ENCODE measurements at places on chromosomes 7 and 10. TPM values are rescaled to one million over a fixed set of nuclear protein-coding genes. Genes with fewer than 3 reads are reported as not detected.

The AZGP1 gene
- total RNA-seq = 1.9 TPM

DNA sequence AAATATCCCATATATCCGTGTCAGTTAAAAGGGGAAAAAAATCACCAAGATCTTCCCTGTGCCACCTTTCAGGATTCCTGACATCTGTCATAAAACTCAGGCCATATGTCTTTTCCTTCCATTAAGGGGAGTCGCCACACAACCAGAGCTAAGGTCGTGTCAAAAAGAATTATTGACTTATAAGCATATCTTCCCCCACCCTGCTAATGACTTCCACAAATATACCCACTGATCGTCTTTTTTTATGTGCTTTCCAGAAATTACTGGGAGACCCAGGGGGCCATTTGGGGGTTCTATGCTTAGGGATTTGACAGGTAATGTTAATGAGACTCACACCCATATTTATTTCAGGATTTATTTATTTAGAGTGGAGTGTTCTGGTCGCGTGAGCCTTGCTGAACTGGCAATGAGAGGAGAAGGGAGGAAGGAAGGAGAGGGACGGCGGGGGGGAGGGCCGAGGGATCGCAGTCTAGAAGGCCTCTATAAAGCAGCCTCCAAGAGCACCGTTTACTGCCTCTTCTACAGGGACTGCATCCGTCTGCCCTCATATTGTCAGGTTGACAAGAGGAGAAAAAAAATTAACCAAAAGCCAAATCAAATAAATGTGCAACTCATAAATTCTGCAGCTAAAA, 135.7 kb upstream of the MGMT start:
- DNase-seq = no peak

- no peak for DNase-seq
Observed at GRCh38 chr10:86813101-86813500, 56.7 kb downstream of the BMPR1A start.

DNA sequence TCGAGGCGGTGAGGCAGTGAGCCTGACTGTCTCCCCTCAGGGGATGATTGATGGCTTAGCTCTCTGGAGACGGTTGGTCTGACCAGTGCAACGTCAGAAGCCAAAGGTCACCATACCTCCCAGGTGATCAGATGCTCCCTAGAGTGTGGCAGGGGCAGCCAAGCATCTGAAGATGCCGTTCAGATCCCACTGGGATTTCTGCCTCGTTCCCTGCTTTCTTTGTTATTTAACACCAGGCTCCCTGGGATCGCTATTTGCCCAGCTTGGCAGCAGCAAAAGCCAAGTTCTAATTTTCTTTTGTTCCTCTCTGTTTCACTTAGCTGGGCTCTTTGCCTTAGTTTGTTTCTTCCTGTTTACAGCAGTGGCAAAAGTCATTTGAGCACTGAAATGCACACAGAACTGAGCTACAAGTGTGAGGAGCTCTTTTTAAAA, 53.5 kb upstream of the SVIL start:
- DNase-seq = no peak

The DNAH11 gene
- 0.32 TPM for total RNA-seq

GRCh38 chr10:83142074-83142563, 997.2 kb upstream of the GHITM start:
- no peak for DNase-seq

DNA sequence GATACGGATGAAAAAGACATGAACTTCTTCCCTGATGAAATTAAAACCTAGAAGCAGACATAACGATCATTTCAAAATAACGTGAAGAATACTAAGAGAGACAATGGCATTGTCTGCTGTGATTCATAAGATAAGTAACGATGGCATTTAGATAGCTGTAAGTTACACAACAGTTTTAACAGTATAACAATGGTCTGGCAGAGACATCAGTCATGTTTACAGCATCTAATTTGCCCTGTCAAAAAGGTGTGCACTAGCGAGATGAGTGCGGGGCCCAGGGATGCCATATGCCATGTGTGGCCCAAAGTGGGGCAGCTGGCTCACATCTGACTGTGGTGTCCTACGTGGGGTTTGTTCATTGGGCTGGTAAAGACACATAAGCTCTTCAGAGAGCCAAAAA, 55.7 kb upstream of the RHEB start:
- no peak for DNase-seq

The EPO gene
- total RNA-seq = not detected

DNA sequence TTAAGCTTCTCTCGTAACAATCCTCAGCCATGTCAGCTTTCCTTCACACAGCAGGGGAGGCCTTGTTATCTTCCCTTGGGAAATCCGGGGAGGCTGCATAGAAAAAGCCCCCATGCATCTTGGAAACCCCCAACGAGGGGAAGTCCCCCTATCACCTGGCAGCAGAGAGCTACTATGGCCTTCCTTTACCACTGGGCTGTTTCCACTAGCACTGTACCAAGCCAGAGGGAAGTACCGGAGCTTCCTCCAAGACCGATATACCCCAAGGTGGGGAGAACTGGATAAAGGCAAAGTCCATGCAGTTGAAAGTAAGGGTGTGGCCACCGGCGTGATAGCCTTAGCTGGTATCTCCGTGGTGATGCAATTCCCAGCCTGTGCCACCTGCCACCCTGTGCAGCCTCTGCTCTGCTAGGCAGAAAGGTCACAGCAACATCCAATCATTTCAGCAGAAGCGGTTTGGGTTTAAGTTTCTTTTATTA, 4.4 kb upstream of the CLIP2 start:
- DNase-seq = no peak

The HOXA13 gene
- total RNA-seq = 43.2 TPM

DNA sequence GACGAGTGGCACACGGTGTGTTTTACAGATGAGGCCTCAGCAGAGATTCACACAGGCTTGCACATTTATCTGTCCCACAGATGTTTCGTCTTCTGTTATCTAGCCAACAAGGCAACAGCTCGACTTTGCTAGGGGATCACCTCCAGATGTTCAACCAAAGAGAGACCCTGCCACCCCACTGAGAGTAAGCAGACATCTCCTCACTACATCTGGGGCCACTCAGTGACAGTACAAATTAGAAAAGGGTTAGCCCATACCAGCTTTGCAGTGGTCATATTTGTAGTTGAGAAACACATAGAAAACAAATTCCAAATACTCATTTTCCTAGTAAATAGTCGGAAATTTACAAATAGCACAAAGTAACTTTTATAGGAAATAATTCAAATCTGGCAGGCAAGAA, 164.2 kb downstream of the HDAC9 start:
- DNase-seq = no peak

- DNase-seq = no peak
Observed at GRCh38 chr10:30354669-30355068, 5.6 kb upstream of the MTPAP start.
